Chondrocyte (in vitro differentiated cells): ENCODE measurements at places on chromosomes 1 and 21.

GRCh38 chr1:46568461-46568891 lies 17.0 kb upstream of the KNCN start:
- DNase-seq, result no peak

GRCh38 chr1:84892705-84893618 lies at the start of gene LPAR3:
Gene LPAR3, minus strand, starts transcription at chr1:84893206. Its CDS starts 27,086 bp downstream, at chr1:84866120.
- DNase-seq, result no peak

DNA sequence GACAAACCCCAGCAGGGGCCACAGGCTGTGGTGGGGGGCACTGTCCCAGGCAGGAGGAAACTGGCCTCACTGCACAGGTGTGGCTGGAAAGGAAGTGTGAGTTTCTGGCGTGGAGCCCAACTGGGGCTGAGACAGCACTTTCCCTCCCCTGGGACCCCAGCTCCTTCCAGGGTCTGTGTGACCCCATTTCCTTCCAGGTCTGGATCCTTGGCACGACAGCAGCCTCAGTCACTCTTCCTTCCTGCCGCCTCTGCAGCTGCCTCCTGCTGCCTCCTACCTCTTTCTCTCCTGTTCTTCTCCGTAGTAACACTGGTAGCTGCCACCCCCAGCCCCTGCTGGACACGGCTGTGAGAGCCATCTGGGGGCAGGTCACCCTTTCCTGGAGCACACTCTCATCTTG lies 88.0 kb downstream of the SIK1 start:
- no peak for DNase-seq

DNA sequence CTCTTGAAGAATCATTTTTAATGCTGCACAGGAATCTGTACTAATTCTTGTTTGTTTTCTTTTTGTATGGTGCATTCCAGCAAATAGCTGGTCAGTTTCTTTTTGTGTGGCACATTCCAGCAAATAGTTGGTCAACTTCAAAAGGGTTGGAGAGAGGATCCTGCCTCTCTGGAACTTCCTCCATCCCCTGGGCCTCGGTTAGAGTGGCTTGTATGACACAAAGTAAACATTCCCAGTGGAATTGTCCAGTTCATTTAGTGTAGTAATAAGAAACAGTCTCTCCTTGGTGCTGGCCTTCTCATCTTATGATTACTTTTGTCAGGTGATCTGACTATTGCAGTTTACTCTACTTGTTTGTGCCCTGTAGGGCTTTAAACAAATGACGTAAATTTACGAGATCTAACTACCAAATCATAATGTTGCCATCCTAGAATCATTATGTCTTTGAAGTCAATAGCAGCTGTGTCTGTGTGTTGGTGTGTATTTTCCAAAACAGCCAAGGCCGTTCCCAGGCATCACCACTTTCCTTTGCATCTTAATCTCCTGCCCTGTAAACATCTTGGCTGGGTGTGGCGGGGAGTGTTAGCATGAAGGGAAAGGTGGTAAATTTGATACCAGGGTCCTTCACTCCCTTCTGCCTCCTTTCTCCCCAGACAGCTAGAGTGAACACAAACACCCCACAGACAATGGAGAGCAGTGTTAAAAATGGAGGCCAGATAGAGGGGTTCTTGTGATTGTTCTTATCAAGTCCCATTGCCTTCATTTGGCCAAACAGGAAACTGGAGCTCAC lies 77.9 kb downstream of the CDC7 start:
- no peak for DNase-seq
